ENCODE measurements at places on chromosomes 13 and 19.

DNA sequence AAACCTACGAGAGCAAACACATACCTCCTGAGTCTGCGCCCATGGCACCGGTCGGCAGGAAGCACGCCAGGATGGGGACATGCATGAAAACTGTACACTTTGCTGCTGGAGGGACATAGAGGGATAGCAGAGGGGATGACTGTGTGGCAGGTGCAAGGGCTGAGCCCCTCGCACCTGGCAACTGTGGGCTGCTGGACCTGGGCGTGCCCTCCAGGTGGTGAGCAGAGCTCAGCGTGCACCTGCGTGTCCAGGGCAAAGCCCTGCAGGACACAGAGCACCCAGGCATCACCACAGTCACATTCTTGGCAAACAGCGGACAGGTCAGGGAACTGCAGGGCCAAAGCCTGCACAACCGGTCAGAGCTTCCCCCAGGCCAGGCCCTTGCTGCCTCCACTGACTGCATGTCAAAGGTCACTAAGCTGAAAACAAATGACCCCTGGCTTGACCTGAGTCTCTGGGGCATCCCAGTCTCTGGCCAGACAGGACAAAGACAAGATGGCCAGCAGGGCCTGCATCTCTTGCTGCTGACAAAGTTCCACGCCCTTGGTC lies 9.0 kb upstream of the ISYNA1 start:
- DNase-seq: no peak

GRCh38 chr13:99870541-99870940 lies 101.0 kb downstream of the ZIC5 start:
- no peak for DNase-seq

DNA sequence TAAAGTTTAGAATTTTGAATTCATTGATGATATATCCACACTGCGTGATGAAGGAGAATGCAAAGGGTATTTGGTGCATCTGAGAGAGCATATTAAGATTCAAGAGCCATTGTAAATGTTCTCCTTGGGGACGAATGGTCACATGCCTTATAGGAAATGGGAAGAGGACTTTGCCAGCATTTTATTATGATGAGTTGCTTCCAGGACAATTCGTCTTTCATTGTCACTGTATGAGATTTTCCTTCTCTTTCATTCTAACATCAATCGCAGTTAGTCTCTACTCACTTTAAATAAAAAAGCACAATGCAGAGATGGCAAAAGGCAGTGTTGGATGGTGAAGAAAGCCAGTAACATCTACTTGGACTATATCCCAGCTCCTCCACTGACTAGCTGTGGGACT lies 21.4 kb downstream of the WDFY2 start:
- no peak for DNase-seq

GRCh38 chr13:77515785-77516184 lies 19.7 kb upstream of the SCEL start:
- no peak for DNase-seq

GRCh38 chr13:102261809-102262208 lies 140.0 kb downstream of the FGF14 start:
- DNase-seq: no peak

Data from retinal pigment epithelial cell (primary cell).